CD4-positive, alpha-beta memory T cell (primary cell): ENCODE measurements at places on chromosomes 4 and X.

GRCh38 chr4:24533364-24533763 is 51.0 kb downstream of the DHX15 start:
- DNase-seq = no peak

DNA sequence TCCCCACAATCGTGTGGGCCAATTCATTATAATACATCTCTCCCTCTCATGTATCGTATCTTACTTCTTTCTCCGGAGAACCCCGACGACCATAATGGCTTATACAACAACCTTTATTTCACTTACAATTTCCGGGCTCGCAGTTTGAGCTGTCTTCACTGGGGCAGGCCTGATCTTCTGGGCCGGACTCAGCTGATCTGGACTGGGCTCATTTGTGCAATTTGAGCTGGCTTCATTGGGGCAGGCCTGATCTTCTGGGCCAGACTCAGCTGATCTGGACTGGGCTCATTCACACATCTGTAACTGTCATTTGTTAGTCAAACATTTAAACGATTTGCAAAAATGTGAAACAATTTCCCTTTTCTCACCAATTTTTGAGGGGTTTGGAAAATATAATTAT is 171.5 kb upstream of the FRG1 start:
- DNase-seq = no peak

DNA sequence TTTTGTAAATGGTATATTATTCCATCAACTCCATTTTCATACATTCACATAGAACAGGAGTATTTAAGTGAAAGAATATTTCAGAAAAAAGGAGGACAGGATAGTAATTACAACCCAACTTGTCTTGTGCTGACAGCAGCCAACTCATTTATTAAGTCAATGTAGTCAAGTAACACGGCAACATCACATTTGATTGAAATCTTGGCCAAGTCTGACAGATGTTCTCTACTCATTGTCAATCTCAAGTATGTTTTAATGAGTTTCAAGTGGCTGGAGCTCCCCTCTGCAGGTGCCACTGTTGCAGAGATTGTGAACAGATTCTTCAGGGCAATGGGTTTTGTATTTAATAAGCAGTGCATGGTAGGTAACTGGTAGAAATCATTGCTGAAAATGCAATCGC is 332.5 kb downstream of the C4orf33 start:
- no peak for DNase-seq

DNA sequence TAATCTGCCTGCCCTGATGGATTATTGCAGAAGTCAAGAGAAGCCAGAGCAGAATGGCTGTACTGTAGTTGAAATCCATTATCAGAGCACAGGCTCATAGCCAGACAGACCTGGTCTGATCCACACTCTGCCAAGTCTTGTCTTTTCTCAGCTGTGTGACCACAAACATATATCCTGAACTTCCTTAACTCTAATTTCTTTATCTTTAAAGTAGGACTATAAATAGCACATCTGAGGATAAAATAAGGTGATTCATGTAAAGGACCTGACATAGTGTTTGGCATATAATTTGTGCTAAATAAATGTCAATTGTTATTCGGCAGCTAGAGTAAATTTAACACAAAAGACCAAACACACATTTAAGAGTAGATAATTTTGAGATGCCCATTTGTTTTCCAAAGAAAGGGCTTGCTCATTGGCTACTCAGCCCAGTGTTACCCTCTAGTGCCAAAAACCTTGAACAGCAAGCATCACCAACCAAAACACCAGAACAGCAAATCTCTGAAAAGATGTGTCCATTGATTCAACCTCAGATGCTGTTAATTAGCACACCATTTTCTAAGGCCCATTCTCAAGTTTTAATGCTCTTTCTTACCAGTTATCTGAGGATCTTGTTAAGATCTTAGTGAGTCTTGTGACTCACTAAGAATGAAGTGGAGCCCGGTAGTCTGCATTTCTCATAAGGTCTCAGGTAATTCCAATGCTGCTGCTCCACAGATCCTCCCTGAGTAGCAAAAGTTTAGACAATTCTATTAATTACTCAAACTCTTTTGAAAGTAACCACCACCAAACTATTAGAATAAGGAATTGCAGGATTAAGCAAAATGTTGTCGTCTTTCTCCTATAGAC is 108.8 kb downstream of the HHIP start:
- DNase-seq = no peak

GRCh38 chr4:147836807-147837206 is 104.9 kb downstream of the ARHGAP10 start:
- DNase-seq = no peak

- DNase-seq = no peak
These were observed 41.2 kb upstream of the RNF150 start for GRCh38 chr4:141174457-141174856.

DNA sequence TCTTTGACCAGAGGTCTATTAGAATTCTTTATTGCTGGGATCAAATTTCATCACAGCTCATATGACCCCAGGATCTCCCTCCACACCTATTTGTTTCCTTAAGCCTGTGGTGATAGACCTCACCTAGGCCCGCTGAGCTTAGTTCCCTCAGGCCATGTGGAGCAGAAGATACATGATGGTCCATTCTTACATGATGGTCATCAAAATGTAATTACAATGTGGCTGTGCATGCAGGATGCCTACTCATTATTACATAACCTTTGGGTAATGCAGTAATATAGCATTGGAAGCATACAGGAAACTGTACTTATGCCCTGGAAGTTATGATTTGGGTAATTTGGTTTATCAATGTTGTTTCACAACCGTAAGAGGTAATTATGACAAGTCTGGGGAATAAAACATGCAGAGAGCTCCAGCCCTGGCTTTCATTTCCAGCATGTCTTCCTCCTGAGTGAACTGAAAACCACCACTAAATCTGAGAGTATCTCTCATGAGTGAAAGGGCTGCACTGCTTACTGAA is 67.0 kb upstream of the AGA start:
- DNase-seq = no peak

- no peak for DNase-seq
These were observed 255.8 kb downstream of the COL25A1 start for GRCh38 chr4:109046471-109047201.

DNA sequence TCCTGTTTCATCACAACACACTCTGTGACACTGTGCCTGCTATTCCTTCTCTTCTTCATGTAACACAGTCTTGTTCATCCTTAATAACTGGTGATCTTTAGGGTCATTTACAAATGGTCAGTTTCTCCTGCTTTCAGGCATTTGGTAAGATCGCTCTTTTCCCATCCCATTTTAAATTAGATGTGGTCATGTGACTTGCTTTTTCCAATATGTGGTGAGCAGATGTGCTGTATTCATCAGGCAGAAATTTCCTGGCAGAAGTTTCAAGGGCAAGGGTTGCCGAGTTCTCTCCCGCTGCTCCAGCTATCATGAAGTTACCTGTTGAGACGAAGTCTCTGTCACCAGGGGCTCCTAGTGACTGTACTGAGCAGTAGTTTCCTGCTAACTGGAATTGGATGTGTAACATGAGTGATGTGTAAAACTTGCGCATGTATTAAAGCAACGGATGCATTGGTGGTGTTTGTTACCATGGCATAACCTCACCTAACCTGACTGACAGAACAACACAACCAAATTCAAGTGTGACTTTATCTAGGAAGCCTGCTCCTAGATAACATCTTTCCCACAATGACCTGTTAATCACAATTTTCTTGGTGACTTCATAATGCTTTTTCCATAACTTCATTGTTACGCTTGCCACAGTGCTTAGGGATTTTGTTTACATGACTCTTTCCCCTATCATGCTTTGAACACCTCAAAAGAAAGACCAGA is 29.5 kb upstream of the BMPR1B start:
- DNase-seq = no peak

DNA sequence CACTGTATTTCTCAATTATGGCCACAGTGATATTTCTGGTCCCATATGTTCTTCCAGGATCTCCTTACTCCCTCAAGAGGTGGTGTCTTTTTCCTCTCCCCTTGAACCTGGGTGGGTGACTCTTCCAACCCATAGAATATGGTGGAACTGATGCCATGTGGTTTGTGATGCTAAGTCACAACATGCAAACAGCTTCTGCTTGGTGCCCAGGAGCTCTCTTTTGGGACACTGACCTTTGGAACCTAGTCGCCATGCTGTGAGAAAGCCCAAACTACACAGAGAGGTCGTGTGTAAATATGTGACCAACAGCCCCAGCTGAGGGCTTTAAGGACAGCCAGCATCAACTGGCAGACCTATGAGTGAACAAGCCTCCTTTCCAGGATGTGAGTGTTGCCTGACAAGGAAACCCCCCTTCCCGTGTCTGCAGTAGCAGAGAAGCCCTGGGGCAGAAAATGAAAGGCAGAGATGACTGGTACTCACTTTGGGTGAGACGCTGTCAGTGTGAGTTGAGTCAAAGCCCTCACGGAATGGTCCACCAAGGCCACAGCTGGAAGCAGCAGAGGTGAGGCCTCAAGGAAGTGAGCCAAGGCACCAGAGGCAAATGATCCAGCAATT is 223.4 kb downstream of the BCOR start:
- DNase-seq = no peak

- DNase-seq = no peak
These were observed 64.7 kb upstream of the EXOC1L start for GRCh38 chr4:55754754-55755350.

DNA sequence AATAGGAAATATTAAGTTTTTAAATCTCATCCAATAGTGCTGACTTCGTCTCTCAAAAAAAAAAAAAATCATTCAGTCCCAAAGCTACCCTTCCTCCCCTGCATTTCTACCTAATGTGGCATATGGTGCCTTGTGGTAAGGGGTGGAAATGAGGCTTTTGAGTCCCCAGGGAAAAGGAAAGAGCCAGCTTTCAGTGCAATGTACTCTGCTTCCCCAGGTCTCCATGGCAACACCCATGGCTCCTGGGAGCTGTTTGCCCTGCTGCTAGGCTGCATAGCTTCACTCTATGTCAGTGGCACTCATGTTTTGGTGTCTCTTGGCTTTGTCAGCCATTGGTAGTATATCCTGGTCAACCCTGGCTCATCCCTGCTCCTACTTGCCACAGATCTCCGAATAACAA is 175.9 kb downstream of the SLC39A8 start:
- DNase-seq = no peak

GRCh38 chrX:41946989-41947612 is 23.7 kb upstream of the CASK start:
- DNase-seq = no peak

DNA sequence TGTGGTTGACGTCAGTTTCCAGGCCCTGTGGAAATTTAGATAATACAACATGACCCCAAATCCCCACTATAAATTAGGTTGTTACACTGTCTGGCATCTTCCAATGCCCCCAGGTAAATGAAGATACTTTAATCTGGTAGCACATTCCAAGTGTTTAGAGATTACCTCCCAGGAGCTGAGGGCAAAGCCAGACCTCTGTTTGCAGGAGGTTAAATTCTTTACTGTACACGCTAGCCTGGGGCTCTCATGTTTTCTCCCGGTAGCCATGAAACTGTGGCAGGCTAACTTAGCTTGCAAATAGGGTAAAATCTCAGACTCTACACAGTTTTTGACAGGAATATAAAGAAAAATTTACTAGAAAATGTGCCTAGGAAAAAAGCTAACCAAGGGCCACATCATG is 450.0 kb downstream of the PDGFC start:
- no peak for DNase-seq
